Left hindlimb (tissue), 1 donor: ENCODE measurements at places on chromosomes 7 and 10.
A peak's percentile ranks its signal among the peaks of the same experiment; 100 is the strongest.

DNA sequence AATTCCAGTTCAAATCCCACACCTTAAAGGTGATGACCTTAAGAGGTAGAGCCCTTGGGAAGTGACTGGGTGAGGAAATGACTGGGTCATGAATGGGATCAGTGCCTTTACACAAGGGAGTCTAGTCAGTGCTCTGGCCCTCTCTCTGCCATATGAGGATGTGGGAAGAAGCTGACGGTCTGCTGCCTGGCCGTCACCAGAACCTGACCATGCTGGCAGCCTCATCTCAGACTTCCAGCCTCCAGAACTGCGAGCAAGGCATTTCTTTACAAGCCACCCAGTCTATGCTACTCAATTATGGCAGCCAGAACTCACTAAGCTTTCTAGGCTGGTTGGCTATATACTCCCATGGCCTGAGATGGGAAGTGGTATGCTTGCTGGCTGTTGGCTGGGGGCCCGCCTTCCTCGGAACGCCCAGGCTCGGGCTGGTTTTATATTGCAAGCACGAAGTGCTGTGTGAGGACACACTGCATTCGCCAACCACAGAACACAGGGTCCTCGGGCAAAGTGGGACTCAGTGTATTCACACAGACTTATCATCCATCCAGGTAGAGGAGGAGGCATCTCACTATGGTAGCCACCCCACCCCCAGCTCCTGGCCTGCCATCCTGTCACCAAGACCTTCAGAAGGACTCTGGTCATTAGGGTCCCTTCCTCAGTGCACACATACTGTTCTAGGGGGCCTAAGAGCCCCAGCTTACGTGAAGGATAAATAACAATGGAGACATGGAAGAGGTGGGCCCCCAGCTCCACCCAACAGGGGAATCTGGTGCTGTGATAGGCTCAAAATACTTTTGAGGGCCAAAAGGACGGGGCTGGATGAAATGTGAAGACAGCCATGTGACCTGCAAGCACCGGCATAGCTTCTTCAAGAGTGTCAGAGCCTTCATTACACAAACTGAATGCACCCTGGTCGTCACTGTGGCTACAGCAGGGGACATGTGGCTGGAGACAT is 49.0 kb downstream of the ZRANB1 start:
- DNase-seq = no peak

DNA sequence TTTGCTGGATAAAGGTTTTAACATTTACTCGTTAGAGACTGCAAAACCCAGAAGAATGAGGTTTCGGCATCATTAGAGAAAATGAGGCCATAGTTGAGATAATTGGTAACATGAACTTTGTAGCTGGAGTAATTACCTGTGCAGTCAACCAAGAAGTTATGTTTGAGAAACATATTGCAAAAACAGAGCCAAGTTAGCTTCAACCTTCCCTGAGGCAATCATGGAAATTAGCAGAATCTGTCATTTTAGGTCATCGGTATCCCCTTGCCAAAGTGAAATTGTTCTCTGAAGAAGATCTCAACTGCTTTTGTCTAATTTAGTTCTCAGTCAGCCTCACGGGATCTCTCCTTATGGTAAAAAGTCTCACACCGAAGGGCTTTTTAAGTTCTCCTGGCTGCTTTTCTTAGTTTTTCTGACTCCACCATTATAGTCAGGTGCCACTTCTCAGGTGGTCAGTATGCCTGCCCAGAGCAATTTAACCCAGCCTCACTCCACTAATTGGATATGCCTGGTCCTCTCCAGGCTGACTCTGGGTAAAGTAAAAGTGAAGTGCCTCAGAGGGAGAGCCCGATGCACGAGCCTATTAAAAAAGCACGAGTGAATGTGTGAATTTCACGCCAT is 52.5 kb downstream of the NRCAM start:
- DNase-seq = no peak

DNA sequence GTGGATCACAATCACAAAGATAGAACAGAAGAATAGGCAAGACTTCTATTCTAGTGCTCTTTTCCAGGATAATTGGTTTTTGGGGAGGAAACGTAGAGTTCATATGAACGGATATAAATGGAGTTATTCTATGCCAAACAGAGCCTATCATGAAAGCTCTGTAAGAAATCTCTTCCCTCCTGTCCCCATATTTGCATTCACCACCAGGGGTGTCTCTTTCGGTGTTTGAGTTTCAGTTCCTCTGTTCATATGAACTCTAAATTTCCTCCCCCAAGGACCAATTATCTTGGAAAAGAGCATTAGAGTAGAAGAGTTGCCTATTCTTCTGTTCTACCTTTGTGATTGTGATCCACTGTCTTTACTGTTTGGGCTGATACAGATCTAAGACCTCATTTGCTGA is 48.3 kb upstream of the CDC14C start:
- no peak for DNase-seq

GRCh38 chr7:79063019-79063698 is 390.3 kb downstream of the MAGI2 start:
- no peak for DNase-seq

DNA sequence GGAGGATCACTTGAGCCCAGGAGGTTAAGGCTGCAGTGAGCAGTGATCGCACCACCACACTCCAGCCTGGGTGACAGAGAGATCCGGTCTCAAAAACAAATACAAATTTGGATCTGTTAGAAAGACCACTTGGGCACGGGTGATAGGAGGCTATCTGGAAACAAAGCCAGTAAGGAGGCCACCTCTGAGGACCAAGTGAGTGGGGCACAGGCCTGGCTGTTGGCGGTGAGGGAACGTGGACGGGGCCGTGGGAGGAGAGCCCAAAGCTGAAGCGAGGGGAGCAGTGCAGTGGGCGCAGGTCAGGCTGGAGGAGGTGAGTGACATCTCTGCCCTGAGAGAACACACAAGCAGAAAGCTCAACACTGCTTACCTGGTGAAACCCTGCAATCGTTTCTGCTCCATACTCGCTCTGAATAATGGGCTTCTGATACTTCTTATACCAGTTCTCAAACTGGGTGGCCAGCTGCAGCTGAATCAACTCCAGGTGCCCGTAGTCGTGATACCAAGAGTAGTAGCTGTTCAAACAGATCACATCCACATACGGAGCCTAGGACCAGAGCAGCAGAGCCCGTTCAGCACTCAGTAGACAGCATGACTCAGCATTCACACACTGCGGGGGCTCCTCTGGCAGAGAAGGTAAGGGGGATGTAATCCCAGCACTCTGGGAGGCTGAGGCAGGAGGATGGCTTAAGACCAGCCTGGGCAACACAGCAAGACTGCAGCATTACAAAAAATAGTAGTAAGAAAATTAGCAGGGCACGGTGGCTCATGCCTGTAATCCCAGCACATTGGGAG is 14.5 kb downstream of the GUSB start:
- DNase-seq = no peak

DNA sequence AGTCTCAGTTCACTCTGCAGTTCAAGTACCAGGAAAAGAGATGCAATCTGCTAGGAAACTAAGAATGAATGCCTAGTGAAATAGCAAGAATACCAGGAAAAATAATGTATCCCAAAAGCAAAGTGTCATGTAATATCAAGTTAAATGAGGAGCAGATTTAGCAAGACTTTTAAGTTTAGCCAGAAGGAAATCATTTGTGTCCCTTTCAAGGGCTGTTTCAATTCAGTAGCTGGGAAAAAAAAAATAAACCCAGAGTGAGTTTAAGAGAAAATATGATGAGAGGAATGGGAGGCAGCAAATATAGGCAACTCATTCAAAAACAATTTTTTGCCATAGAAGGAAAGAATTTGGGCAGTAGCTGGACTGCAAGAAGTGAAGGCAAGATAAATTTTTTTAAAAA is 135.8 kb downstream of the DGKB start:
- no peak for DNase-seq

DNA sequence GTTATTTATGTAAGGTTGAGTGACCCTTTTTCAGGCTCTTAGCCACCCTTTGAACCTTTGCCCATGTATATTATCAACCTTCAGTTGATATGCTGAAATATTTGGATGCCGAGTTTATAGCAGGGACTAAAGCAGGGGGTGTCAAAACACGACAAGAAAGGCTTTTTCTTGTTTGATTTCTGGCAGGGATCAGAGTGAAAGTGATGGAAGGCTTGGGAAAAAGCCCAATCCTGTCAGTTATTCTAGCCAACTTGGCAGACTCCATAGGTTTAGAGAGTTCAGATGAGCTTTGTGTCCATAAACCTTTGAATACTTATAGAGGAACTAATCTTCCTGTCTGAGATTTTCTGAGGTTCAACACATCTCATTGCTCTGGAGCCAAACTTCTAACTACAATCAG is 47.5 kb downstream of the INHBA start:
- DNase-seq = peak; percentile 52

DNA sequence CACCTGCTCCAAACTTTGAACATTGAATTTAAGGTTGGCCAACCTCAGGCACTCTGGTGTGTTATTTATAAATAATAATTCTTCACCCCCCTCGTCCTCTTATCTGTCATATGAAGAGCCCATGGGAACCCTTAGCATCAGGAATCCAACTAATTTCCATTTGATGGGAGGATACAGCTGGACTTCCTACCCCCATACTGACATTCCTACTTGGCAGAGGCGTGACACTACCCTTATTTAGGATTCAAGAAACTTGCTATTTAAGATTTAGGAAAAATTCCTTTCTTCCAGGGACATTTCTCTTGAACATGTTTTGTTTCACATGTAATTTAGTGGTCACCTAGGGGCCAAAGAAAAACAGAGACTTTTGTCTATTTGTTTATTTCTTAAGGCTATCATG is 171.9 kb upstream of the NRP1 start:
- DNase-seq = no peak

DNA sequence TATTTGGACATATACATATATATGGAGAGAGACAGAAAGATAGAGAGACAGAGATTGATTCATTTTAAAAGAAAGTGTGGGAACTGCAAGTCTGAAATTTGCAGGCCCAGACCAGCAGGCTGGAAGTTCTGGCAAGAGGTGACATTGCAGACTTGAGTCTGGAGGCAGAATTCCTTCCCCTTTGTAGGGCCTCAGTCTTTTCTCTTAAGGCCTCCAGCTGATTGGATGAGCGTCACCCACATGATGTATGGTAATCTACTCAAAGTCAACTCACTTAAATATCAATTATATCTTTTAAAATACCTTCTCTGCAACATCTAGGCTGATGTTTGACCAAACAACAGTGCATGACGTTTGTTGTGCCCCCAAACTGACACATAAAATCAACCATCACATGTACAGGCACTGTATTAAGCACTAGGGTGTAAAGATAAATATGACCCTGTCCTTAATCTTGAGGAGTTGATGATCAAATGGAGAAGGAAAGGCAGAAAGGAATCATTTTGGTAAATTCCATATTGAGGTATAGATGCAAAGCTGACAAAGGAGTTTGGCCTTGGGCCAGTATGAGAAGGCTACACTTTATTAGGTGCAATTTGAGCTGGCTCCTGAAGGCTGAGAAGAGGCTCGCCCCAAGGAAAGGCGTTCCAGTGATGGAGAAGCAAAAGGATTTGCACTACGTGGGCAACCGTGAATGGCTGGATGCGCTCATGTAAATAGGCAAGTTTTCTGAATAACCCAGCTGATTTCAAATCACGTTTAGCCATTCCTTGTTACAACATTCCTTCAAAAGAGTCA is 52.6 kb downstream of the BPGM start:
- no peak for DNase-seq

GRCh38 chr7:131557652-131558385 is 1.4 kb upstream of the PODXL start:
- DNase-seq = peak; percentile 64

DNA sequence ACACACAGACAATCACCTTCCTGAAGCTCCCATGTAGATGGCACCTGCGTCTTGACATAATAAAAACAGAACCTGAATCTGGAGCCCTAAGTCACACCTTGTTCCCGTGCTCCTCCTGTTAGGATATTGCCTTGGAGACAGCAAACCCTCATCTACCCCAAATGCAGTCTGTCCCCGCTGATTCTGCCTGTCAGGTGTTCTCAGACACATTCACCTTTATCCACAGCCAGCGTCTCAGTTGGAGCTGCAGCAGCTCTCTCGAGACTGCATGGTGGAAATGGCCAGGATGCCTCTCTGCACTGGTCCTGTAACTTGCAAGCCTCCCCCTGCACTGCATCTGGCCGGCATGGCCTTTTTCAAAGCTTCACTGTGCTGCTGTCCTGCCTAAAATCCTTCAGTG is 218.0 kb upstream of the ZNF32 start:
- DNase-seq = no peak

DNA sequence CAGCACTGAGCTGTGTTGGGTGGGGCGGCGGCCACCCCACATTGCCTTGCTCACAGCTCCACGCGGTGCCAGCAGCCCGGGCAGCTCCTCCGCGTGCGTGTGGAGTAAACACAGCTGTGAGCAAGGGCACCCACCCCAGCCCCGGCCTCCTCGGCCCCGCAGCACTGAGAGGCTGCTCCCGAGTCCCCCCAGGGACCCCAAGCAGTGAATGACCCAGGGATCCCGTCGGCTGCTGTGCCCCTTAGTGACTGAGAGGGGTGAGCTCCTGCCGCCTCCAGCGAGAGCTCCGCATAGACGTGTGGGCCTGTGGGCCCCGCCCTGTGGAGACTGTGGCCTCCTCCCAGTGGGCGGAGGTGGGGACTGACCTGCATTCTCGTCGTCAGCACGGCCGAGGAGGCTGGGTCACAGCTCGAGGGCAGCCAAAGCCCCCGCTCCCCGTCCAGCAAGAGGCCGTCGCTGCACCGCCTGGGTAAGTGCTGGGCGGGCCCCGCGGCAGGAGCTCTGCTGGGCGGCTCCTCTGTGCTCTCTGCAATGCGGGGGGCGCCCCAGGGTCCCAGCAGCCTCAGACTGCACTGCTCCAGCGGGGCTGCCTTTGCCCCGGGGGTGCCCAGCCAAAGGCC is 29.9 kb upstream of the UTF1 start:
- no peak for DNase-seq

DNA sequence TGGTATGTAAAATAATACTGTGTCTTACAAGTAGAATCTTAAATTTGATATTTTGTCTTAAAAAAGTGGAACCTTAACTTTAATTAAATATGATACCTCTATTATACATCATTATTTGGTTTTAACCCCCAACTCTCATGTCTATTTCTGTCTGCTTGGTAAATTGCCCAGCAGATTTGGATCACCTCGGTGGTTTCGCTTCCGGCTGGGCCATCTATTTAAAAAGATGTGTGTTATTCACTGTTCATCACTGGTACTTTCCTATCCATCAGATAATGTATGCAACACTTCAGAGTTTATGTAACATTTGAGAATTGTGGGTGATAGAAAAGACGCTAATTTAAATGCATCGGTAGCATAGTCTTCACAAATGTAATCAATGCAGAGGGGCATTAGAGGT is 119.7 kb downstream of the SND1 start:
- DNase-seq = no peak

- no peak for DNase-seq
Observed at GRCh38 chr7:5872326-5872725, 8.3 kb upstream of the OCM start.

DNA sequence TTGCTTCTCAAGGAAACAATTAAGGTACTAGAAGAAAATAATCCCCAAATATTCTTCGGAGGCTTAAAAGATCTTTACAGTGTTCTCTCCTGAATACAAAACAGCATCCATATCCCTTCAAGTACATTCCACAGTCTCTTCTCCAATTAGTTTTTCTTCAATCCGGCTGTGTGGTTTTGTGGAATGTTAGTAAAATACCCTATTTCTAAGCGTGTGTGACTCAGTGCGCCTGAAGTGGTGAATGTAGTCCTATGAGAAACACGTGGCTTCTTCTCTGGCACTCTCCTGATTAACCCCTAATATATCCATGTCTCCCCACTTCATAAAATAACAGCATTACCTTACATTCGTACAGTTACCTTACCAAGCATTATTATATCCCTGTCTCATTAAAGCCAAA is 570.2 kb downstream of the ARL4A start:
- DNase-seq = no peak
